ENCODE measurements at places on chromosomes 12 and 14.

GRCh38 chr12:56987551-56988053, 18.7 kb downstream of the ZBTB39 start:
- no peak for DNase-seq

- no peak for DNase-seq
Observed at GRCh38 chr12:88870000-88870737, 289.9 kb upstream of the KITLG start.

DNA sequence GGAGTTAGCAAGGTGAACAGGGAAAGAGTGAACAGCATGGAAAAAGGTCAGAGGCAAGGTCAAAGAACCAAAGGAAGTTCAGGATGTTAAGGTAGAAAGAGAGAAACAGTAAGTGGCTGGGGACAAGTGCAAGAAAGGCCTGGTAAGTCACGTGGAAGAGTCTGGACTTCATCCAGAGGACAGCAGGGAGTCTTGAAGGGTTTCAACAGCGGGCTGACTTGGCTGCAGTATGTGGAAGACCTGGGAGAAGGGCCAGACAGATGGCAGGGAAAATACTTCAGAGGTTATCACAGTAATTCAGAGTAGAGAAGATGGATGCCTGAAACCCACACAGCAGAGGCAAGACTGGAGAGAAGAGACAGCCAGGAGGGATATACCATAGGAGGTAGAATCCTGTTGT, 34.0 kb downstream of the CIT start:
- DNase-seq, result no peak

- DNase-seq, result no peak
Observed at GRCh38 chr12:54033980-54034784, 1.3 kb downstream of the HOXC5 start.

GRCh38 chr14:74302152-74302628, 544 bp downstream of the ABCD4 start:
- DNase-seq, result no peak

Measured in GOT3 (cell line).